ENCODE measurements at places on chromosomes 16 and 17. TPM values are rescaled to one million over a fixed set of nuclear protein-coding genes. Genes with fewer than 3 reads are reported as not detected.
A peak's percentile ranks its signal among the peaks of the same experiment; 100 is the strongest.

Gene CENPV
- 10.3 TPM for total RNA-seq

DNA sequence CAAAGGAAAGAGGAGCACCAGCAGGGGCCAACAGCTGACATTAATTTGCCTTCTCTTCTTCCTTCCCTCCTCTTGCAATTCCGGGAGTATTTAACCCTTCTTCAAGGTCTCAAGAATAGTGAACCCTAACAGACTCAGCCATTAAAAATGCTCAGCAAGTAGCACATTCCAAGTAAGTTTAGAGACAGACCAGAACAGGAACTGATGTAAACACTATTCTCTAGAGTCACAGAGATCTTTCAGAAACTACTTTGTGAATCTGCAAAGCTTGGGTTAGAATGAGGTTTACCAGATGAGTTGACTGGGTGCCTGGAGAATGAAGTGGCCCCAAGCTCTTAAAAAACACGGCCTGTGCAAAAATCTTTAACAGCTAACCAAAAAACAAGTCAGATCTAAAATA lies 50.9 kb downstream of the TEX2 start:
- no peak for DNase-seq

DNA sequence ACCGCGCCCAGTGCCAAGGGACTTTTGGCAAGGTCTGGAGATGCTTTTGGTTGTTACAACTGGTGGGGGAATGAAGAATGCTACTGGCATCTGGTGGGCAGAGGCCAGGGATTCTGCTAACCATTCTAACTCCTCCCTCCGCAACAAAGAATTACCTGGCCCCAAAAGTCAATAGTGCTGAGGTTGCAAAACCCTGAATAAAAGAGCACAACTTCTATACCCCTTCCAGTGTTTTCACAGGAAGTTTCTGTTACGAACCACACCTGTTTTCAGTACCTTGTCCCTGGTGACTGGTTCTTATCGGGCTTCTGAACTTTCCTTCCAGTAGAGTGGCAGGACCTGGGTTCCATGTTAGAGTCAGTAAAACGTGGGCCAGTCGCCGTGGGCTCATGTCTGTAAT lies 17.3 kb downstream of the ABAT start:
- DNase-seq = no peak

DNA sequence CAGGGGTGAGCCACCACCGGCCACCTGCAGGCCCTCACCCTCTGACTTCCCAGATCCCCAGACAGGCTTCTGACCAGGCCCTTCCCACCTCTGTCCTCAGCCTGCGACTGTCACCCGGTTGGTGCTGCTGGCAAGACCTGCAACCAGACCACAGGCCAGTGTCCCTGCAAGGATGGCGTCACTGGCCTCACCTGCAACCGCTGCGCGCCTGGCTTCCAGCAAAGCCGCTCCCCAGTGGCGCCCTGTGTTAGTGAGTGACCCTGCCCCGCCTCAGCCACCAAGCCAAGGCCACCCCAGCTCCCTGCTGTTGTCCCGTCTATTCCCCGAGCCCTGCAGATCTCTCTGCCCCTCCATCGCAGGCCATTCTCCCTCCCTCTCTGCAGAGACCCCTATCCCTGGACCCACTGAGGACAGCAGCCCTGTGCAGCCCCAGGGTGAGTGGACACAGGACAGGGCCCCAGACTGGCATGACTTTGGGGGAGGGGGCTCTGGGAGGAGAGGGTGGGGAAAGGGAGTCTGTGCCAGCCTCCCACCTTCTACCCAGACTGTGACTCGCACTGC lies 1.9 kb downstream of the NTN3 start:
- DNase-seq = no peak

Gene SCARF1
- 52.5 TPM for total RNA-seq

DNA sequence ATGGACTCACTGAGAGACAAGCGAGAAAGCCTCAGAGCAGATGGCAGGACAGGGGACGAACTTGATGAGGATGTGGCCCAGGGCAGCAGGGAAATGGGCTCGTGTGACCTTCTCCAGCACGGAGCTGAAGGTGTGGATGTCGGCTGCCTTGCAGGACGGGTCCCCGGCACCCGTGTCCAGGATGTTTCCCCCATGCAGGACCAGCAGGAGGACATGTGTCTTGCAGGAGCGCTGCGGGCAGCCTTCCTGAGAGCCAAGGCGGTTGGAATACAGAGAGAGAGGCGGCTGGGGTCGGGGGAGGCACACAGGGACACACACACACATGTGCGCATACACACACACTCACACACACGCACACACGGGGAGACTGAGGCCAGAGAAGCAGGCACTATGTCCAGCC lies 39.3 kb downstream of the PIMREG start:
- DNase-seq = no peak

DNA sequence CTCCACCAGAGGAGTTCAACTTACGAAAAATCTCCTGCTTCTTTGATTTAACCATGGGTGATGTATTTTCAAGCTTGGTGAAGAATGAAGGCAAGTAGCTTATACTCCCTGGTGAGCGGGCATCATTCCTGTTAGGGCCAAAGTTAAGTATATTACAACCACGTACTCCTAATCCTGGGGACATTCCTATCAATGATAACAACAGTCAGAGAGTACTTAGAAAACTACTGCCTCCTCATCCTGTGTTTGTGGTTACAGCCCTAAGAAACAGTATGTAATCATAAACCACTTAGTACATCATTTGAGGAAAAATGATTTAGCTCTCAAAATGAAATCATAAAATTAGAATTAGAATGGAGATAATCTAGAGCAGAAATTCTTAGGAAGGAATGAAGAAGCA lies 47.3 kb downstream of the TTC19 start:
- DNase-seq = no peak

DNA sequence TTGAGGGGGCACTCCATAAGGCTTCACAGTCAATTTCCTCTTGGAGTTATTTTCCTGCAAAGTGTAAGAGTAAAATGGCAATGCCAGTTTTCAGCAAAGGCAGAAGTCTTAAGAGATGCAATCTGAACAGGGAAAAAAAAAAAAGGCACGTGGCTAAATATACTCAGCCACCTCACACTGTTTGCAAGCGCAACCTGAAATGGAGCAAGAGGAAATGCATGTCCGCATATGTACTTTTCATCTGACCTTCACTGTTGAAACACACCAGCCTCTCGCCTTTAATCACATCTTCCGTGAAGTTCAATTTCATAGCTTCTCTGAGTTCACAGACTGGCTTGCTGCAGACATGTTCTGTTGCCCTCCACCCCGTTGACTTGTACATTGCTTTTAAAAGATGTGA lies 101.4 kb downstream of the KATNIP start:
- DNase-seq = no peak

GRCh38 chr17:82882715-82883418 lies 43.0 kb upstream of the ZNF750 start:
- peak; percentile 90 for DNase-seq

GRCh38 chr17:9239793-9240658 lies 218.7 kb downstream of the NTN1 start:
- peak; percentile 61 for DNase-seq

DNA sequence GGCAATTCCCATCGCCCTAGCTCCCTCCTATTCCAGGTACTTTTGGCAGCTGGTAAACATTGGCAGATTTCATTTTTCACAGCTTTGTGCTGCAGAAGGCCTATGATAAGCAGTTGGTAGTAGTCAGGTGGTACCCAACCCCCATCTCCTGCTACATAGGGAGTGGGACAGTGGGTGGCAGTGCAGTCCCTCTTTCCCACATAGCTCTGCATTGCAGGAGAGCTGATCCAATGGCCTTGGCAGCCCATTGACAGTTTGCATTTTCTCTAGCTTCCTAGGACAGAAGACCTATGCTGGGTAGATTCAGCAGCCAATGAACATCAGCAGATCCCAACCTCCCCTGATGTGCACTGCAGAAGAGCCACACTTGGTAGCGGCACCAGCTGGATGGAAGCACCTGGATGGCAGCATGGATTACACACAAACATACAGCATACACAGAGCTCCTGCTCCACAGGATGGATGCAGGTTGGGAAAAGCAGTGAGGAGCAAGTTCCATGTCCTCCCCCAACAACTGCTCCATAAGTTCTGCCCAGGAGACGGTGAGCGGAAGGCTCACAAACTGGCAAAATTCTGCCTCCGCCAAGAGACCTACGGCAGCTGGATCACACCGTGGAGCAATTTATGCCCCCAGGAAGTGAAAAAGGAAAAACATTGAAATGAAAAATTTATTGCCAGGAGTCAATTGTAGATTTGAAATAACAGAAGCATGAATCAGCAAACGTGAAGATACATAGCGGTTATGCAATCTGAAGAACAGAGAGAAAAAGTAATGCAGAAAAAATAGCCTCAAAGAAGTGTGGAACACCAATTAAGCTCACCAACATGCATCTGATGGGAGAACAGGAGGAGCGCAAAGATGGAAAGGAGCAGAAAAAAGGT lies 95.7 kb downstream of the CACNG1 start:
- no peak for DNase-seq

GRCh38 chr17:78242024-78242742 lies 10.8 kb downstream of the TMEM235 start:
- DNase-seq = no peak

Gene MPP2
- 0.46 TPM for total RNA-seq

Gene MAF
- total RNA-seq = 64.1 TPM

GRCh38 chr17:77966476-77966875 lies 8.0 kb downstream of the TNRC6C start:
- DNase-seq = no peak

Measured in upper lobe of left lung (tissue), 6 donors.